ENCODE measurements at places on chromosomes 5 and 9. TPM values are rescaled to one million over a fixed set of nuclear protein-coding genes. Genes with fewer than 3 reads are reported as not detected.
A peak's percentile ranks its signal among the peaks of the same experiment; 100 is the strongest.

- no peak overlapping the region for H3K4me3 ChIP-seq
- no peak for DNase-seq
- H3K27me3 ChIP-seq = no peaks in the 10 kb centered on the region
- H3K27ac ChIP-seq = no peak overlapping the region
- H3K4me1 ChIP-seq = no peaks in the 10 kb centered on the region
- H3K36me3 ChIP-seq = no peaks in the 10 kb centered on the region
Observed at GRCh38 chr5:78720997-78721396, 72.4 kb upstream of the LHFPL2 start.

Gene SPATA31A3
- not detected for total RNA-seq

Gene TEX48
- total RNA-seq = not detected

GRCh38 chr5:139696894-139697658, 48.9 kb downstream of the CXXC5 start:
- H3K4me3 ChIP-seq = peak overlapping the region; percentile 46
- peaks cover 9% of the 10 kb centered on the region for H3K27me3 ChIP-seq
- no peaks in the 10 kb centered on the region for H3K36me3 ChIP-seq
- DNase-seq = peak; percentile 44
- H3K27ac ChIP-seq = no peak overlapping the region

DNA sequence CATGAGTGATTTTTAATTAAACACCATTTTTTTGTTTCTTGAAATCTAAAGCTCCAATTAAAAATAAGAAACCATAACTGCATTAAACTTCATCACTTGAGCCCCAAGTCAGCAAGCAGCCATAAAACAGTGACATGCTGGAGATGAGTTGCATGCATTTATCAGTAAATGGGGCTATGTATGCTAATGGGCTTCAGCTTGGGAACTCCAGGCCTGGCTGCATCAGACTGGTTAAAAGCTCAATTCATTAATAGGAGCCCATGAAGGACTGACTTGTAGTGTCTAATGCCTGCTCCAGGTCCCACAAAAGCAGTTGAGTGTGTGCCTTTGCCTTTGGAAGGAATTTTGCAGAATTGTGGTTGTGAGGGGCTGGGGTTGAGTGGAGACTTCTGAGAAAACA, 33.6 kb upstream of the GPR151 start:
- no peaks in the 10 kb centered on the region for H3K4me1 ChIP-seq
- H3K27ac ChIP-seq = no peak overlapping the region
- no peak for DNase-seq
- H3K27me3 ChIP-seq = peaks cover 3% of the 10 kb centered on the region
- no peak overlapping the region for H3K4me3 ChIP-seq
- H3K36me3 ChIP-seq = no peaks in the 10 kb centered on the region

GRCh38 chr5:61525512-61526206, 193.6 kb downstream of the ZSWIM6 start:
- peaks cover 36% of the 10 kb centered on the region for H3K36me3 ChIP-seq
- H3K27ac ChIP-seq = no peak overlapping the region
- no peaks in the 10 kb centered on the region for H3K4me1 ChIP-seq
- H3K4me3 ChIP-seq = no peak overlapping the region
- H3K27me3 ChIP-seq = no peaks in the 10 kb centered on the region
- no peak for DNase-seq

DNA sequence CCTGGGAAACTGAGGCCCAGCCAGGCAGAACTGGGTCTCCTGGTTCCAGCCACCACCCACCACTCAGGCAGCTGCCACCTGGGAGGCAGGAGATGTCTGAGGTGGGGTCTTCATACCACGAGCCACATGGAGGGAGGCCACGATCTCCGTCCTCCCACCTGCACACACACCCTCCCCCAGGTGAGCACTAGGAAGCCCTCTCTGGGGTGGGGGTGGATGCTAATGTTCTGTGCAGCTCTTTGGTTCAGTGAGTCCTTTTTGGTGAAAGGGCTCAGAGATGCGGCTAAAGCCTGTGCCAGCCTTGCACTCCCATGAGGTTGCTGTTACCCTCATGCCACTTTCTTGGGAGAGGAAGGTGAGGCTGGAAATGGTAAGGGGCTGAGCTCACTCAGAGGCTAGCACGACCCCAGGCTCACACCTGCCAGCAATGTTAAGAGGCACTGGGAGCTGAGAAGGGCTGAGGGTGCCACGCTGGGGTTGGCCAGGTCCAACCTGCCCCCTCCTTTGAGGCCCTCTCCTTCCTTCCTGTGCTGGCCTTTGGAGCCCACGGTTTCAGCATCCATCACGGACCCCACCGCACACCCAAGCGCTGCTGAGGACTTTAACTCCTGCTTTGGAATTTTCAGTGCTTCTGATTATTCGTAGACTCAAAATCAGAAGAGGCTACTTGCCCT, 26.6 kb upstream of the OBP2B start:
- no peaks in the 10 kb centered on the region for H3K36me3 ChIP-seq
- no peak for DNase-seq
- H3K27me3 ChIP-seq = peaks cover 19% of the 10 kb centered on the region
- H3K27ac ChIP-seq = no peak overlapping the region

- no peak overlapping the region for H3K4me3 ChIP-seq
- no peaks in the 10 kb centered on the region for H3K27me3 ChIP-seq
- no peak for DNase-seq
- H3K4me1 ChIP-seq = no peaks in the 10 kb centered on the region
- no peak overlapping the region for H3K27ac ChIP-seq
Observed at GRCh38 chr5:20000416-20000815, 12.4 kb upstream of the CDH18 start.

DNA sequence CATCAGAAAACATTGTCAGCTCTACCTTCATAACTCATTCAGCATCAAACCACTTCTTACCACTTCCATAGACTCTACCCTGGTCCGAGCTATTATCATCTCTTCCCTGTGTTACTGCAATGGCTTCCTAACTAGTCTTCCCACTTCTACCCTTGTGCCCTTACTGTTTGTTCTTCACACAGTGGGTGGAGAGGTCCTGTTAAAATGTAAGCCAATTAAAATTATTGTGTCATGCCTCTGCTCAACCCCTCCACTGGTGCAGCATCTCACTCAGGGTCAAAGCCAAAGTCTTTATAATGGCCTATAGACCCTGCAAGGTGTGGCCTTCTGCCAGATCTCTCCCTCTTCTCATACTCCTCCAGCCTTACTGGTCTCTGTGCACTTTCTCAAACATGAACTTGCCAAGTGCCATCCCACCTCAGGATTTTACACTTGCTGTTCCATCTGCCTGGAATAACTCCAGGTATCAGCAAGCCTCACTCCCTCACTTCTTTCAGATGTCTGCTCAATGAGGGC, 22.8 kb upstream of the ARAP3 start:
- H3K4me3 ChIP-seq = no peak overlapping the region
- H3K4me1 ChIP-seq = peaks cover 15% of the 10 kb centered on the region
- H3K36me3 ChIP-seq = no peaks in the 10 kb centered on the region

Gene ADAMTSL1
- not detected for total RNA-seq

GRCh38 chr5:179121667-179122111, 61.5 kb downstream of the ZNF354C start:
- no peak overlapping the region for H3K27ac ChIP-seq
- H3K27me3 ChIP-seq = no peaks in the 10 kb centered on the region
- H3K36me3 ChIP-seq = no peaks in the 10 kb centered on the region
- H3K4me1 ChIP-seq = no peaks in the 10 kb centered on the region

Gene WDR38
- not detected for total RNA-seq

- no peaks in the 10 kb centered on the region for H3K36me3 ChIP-seq
- peaks cover 5% of the 10 kb centered on the region for H3K4me1 ChIP-seq
- H3K27ac ChIP-seq = no peak overlapping the region
Observed at GRCh38 chr5:107538805-107539445, 131.8 kb downstream of the EFNA5 start.

- H3K4me3 ChIP-seq = no peak overlapping the region
- DNase-seq = no peak
- H3K4me1 ChIP-seq = no peaks in the 10 kb centered on the region
- H3K36me3 ChIP-seq = no peaks in the 10 kb centered on the region
Observed at GRCh38 chr5:102511666-102512065, 12.9 kb upstream of the SLCO6A1 start.

- no peak overlapping the region for H3K4me3 ChIP-seq
- H3K36me3 ChIP-seq = no peaks in the 10 kb centered on the region
- no peaks in the 10 kb centered on the region for H3K27me3 ChIP-seq
- H3K27ac ChIP-seq = no peak overlapping the region
Observed at GRCh38 chr9:96048956-96049831, 173.7 kb downstream of the ERCC6L2 start.

GRCh38 chr9:126321742-126322141, 4.9 kb upstream of the MVB12B start:
- no peaks in the 10 kb centered on the region for H3K36me3 ChIP-seq
- no peaks in the 10 kb centered on the region for H3K4me1 ChIP-seq
- no peak overlapping the region for H3K27ac ChIP-seq
- H3K27me3 ChIP-seq = peaks cover 3% of the 10 kb centered on the region
- no peak for DNase-seq

Gene IRGM
- total RNA-seq = 2.6 TPM

- DNase-seq = no peak
- H3K4me3 ChIP-seq = no peak overlapping the region
- no peaks in the 10 kb centered on the region for H3K36me3 ChIP-seq
- no peaks in the 10 kb centered on the region for H3K27me3 ChIP-seq
- no peak overlapping the region for H3K27ac ChIP-seq
- H3K4me1 ChIP-seq = no peaks in the 10 kb centered on the region
Observed at GRCh38 chr5:31753700-31754357, 114.9 kb downstream of the PDZD2 start.

GRCh38 chr5:156109317-156110023, 217.5 kb upstream of the SGCD start:
- H3K27me3 ChIP-seq = peaks cover 8% of the 10 kb centered on the region
- no peak overlapping the region for H3K4me3 ChIP-seq
- DNase-seq = no peak
- no peaks in the 10 kb centered on the region for H3K4me1 ChIP-seq
- H3K27ac ChIP-seq = no peak overlapping the region
- no peaks in the 10 kb centered on the region for H3K36me3 ChIP-seq

- H3K4me1 ChIP-seq = peaks cover 15% of the 10 kb centered on the region
- no peak for DNase-seq
- H3K27ac ChIP-seq = no peak overlapping the region
- H3K36me3 ChIP-seq = no peaks in the 10 kb centered on the region
- no peak overlapping the region for H3K4me3 ChIP-seq
- H3K27me3 ChIP-seq = peaks cover 2% of the 10 kb centered on the region
Observed at GRCh38 chr9:95504053-95504963, 12.5 kb downstream of the PTCH1 start.

DNA sequence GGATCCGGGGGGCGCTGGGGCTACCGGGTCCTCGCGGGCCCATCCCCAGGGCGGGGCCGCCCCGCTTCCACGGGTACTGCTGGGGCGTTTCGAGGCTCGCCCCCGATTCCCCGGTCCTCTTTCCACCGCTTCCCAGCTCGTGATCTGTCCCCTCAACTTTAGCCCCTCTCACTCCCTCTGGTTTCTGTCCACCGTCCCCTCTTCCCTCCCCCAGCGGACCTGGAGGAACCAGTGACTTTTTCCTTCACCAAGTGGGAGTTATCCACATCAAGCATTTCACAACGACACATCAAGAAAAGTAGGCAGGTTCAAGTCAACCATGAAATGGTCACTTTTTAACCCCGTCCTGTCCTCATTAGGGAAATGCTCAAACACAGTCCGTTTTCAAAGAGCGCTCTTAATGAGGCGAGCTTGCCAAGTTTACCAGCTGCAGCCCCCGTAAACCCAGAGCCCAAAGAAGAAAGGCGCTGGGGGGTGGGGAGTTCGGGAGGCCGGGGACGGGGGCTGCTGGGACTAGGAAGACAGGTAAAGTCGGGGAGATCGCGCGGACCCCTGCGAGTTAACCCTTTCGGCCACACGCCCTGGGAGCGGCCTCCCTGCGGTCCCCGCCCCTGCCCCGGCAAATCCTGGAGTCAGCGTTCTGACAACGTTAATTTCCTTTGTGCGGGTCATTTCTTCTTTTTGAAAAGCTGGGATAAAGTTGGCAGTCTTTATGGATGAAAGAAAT, 2.1 kb upstream of the NFIB start:
- peak overlapping the region; percentile 66 for H3K4me3 ChIP-seq
- H3K4me1 ChIP-seq = peaks cover 18% of the 10 kb centered on the region
- H3K27me3 ChIP-seq = peaks cover 59% of the 10 kb centered on the region

Gene CACNA1B
- 0.05 TPM for total RNA-seq

Gene RC3H2
- total RNA-seq = 20.2 TPM

Gene C5orf34
- 16.3 TPM for total RNA-seq

Gene ZNF484
- total RNA-seq = 5.8 TPM

DNA sequence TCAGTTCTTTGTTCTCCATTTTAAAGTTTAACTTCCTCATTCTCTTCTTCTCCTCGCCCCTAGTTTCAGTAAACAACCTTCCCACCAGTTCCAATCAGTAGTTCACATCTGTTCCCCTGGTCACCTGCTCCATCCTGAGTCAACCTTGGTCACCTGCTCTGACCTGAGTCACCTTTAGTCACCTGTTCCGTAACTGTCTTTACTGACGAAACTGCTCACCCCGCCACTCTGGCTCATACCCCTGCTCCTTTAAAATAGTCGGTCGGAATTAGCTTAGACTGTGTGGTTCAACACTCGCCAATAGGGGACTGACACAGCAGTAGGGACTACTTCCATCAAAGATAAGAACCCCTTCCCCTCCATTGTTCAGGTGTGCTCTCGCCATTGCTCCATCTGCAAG, 76.3 kb upstream of the GPBP1 start:
- no peak for DNase-seq
- H3K27me3 ChIP-seq = peaks cover 2% of the 10 kb centered on the region
- H3K36me3 ChIP-seq = peaks cover 4% of the 10 kb centered on the region
- H3K4me1 ChIP-seq = no peaks in the 10 kb centered on the region
- H3K4me3 ChIP-seq = no peak overlapping the region

GRCh38 chr5:123422433-123423277, 548 bp downstream of the CEP120 start:
- peaks cover 24% of the 10 kb centered on the region for H3K4me1 ChIP-seq
- H3K27ac ChIP-seq = no peak overlapping the region
- H3K4me3 ChIP-seq = no peak overlapping the region
- peak; percentile 38 for DNase-seq

DNA sequence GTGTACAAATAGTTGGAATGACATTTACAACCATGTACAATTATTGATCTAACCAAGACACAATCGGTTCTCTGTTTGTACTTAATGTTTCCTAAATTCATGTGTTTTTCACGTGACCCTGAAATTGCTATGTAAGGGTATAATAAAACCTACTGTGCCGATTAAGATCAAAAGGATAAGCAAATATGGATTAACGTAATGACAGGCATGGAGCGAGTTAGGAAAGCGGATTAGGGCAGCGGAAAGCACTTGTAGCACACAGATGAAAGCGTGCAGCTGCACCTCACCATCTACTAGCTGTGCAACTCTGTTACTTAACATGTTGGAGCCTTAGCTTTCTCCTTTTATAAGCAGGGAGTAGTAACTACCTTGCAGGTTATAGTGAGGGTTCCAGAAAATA, 38.3 kb upstream of the ZFYVE16 start:
- no peaks in the 10 kb centered on the region for H3K36me3 ChIP-seq
- no peak for DNase-seq
- no peak overlapping the region for H3K4me3 ChIP-seq
- H3K27me3 ChIP-seq = no peaks in the 10 kb centered on the region

- no peaks in the 10 kb centered on the region for H3K36me3 ChIP-seq
- DNase-seq = no peak
- no peaks in the 10 kb centered on the region for H3K4me1 ChIP-seq
- H3K4me3 ChIP-seq = no peak overlapping the region
- H3K27ac ChIP-seq = no peak overlapping the region
- no peaks in the 10 kb centered on the region for H3K27me3 ChIP-seq
Observed at GRCh38 chr9:24776226-24776625, 230.5 kb upstream of the IZUMO3 start.

Gene PCDHGB4
- total RNA-seq = not detected
